ENCODE measurements at places on chromosomes 7 and 10. TPM values are rescaled to one million over a fixed set of nuclear protein-coding genes. Genes with fewer than 3 reads are reported as not detected.

- H3K36me3 ChIP-seq, result peaks cover under 1% of the 10 kb centered on the region
- DNase-seq, result peak; percentile 95
- H3K4me1 ChIP-seq, result no peaks in the 10 kb centered on the region
- peak within 1 kb of the TSS; percentile 93 for H3K4me3 ChIP-seq
- H3K27me3 ChIP-seq, result no peaks in the 10 kb centered on the region
These were observed at the start of gene CALD1 for GRCh38 chr7:134778941-134779740. CALD1 (plus strand) TSS chr7:134779634; CDS start chr7:134867734, 88,100 bp downstream.

DNA sequence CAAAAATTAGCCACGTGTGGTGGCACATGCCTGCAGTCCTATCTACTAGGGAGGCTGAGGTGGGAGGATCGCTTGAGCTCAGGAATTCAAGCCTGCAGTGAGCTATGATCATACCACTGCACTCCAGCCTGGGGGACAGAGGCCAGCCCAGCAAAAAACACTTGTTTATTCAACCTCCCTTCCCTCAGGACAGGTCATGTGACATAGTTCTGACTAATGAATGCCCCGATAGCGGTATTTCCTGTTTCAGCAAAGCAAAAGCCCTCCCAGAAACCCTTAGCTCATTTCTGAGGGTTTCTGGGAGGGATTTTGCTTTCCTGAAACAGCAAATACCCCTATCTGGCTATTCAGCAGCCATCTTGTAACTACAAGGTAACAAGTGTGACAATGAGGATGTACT is 157.1 kb downstream of the GATA3 start:
- H3K4me3 ChIP-seq, result no peak overlapping the region
- no peak overlapping the region for H3K27ac ChIP-seq

DNA sequence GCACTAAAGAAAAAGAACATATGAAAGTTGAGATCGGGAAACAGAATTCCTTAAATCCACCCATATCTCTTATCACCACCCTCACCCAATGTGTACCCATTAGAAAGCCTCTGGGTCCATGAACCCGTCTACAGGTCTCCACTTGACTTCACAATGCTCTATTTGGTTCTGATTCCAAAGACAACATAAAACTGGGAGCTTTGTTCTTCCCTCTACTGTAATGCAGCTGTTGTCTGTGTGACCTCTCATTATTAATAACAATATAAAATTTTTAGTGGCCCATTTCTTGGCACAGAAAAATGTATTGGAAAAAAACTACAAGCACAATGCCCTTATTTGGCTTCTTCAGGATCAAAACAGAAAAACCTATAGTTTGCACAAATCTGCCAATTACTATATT is 30.0 kb downstream of the DOCK4 start:
- H3K27me3 ChIP-seq, result no peaks in the 10 kb centered on the region
- no peaks in the 10 kb centered on the region for H3K4me1 ChIP-seq
- no peak for DNase-seq
- no peak overlapping the region for H3K4me3 ChIP-seq

- H3K27ac ChIP-seq, result no peak overlapping the region
- no peaks in the 10 kb centered on the region for H3K27me3 ChIP-seq
- peak; percentile 6 for DNase-seq
These were observed 3.6 kb downstream of the SEC23IP start for GRCh38 chr10:119896061-119896655.

GRCh38 chr10:20963056-20963455 is 65.9 kb upstream of the NEBL start:
- H3K4me3 ChIP-seq, result no peak overlapping the region
- no peaks in the 10 kb centered on the region for H3K4me1 ChIP-seq
- H3K36me3 ChIP-seq, result no peaks in the 10 kb centered on the region
- no peak for DNase-seq

DNA sequence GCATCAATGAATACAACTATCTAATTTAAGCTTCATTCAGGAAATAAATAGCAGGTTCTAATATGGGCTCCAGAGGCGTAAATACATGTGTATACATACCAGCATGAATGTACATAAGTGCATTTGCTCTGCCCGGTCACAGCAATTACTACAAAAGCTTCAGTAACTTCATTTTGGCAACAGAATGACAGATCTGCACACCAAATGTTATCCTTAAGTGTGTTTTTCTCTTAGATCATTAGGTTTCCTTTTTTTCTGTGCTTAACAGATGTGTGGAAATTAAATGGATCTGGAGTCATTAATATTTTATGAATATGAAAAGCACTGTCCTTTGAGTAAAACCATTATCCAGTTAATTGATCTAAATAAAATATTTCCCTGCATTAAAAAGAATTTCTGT is 159.0 kb upstream of the MEOX2 start:
- no peak overlapping the region for H3K27ac ChIP-seq
- H3K4me3 ChIP-seq, result no peak overlapping the region
- DNase-seq, result no peak
- H3K27me3 ChIP-seq, result peaks cover 16% of the 10 kb centered on the region

The APBB1IP gene
- 0.14 TPM for total RNA-seq

GRCh38 chr7:124516911-124517310 is 248.7 kb downstream of the GPR37 start:
- H3K36me3 ChIP-seq, result no peaks in the 10 kb centered on the region
- no peaks in the 10 kb centered on the region for H3K27me3 ChIP-seq
- no peaks in the 10 kb centered on the region for H3K4me1 ChIP-seq
- no peak for DNase-seq

The CTAGE15 gene
- total RNA-seq, result 0.35 TPM

All from endodermal cell (in vitro differentiated cells).